ENCODE measurements at places on chromosomes 1 and 21.

GRCh38 chr1:217133092-217133491, 409.9 kb upstream of the ESRRG start:
- DNase-seq: no peak

- no peak for DNase-seq
Measured at GRCh38 chr1:11406845-11407244, 72.1 kb upstream of the DISP3 start.

- no peak for DNase-seq
Measured at GRCh38 chr1:46448109-46448911, 41.3 kb upstream of the DMBX1 start.

- no peak for DNase-seq
Measured at GRCh38 chr1:26839339-26839722, 12.8 kb downstream of the ZDHHC18 start.

GRCh38 chr1:41704196-41704595, 214.5 kb downstream of the HIVEP3 start:
- no peak for DNase-seq

DNA sequence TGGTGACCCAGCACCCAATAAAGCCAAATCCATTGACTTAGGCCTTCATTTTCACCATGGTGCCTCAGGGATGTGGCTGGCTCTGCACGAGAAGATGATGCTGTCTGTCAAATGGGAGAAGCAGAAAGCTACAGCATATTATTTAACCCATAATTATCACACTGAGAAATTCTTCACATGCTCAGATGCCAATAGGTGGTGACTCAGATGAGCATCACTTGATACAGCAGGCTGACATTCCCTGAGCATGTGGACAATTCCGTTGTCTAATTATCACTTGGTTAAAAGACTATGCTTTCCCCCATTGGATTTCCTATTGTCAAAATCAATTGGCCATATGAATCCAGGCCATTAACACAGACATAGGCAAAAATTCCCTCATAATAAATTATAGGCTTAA, 44.0 kb upstream of the HSD3B1 start:
- peak; percentile 10 for DNase-seq
